Activated naive CD8-positive, alpha-beta T cell treated with anti-CD3 and anti-CD28 coated beads for 36 hours (primary cell): ENCODE measurements at places on chromosomes 5 and 9.

GRCh38 chr5:113806250-113806649 is 292.8 kb downstream of the YTHDC2 start:
- no peak for DNase-seq

GRCh38 chr9:133133681-133134387 is 12.8 kb upstream of the RALGDS start:
- peak; percentile 88 for DNase-seq

GRCh38 chr5:135828782-135829127 is 5.7 kb upstream of the SLC25A48 start:
- DNase-seq, result no peak

DNA sequence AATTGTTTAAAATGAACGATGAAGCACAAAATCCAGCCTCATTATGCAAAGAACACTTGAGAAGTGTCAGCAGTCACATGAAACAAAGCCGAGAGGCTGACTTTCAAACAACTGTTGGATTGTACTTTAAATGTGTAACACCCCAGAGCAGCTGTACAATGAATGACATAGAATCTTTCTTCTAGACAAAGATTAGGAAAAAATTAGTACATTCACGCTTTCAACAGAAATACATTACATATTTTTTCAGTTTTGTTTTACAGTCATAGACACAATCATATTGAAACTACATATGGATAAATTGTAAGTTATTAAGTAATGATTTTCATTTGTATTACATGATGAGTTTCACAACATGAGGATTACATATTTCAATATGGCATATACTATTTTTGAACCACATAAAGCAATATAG is 10.6 kb upstream of the AGXT2 start:
- DNase-seq, result no peak

- no peak for DNase-seq
Measured at GRCh38 chr9:116276651-116277121, 123.1 kb downstream of the PAPPA start.

- no peak for DNase-seq
Measured at GRCh38 chr5:126527892-126528291, 67.1 kb downstream of the ALDH7A1 start.
